ENCODE measurements at places on chromosomes 16 and 17.

- ATAC-seq: no peak
Observed at GRCh38 chr16:58842746-58843145, 108.6 kb upstream of the GOT2 start.

- no peak for ATAC-seq
Observed at GRCh38 chr17:2692781-2693135, 18.8 kb downstream of the CLUH start.

- ATAC-seq: no peak
Observed at GRCh38 chr17:9973669-9974447, 68.8 kb upstream of the RCVRN start.

DNA sequence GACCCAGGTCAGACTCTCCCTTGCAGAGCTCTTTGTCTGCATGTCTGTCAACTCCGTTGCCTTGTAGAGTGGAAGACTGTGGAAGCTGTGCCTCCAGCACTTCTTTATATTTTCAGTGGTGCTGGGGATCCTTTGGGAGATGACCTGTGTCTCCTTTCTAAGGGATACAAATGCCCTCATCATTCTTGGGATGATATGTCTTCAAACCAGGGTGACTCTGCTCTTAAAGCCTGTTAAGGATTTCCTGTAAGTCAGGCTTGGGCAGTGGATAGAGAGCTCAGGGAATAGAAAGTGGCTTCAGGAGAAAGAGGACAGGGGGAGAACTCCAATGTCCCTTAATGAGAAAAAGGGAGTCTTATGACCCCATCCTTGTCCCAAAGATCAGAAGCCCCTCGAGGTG, 1.5 kb downstream of the HOXB3 start:
- no peak for ATAC-seq

GRCh38 chr17:48571826-48572417, 6.2 kb downstream of the HOXB4 start:
- no peak for ATAC-seq

DNA sequence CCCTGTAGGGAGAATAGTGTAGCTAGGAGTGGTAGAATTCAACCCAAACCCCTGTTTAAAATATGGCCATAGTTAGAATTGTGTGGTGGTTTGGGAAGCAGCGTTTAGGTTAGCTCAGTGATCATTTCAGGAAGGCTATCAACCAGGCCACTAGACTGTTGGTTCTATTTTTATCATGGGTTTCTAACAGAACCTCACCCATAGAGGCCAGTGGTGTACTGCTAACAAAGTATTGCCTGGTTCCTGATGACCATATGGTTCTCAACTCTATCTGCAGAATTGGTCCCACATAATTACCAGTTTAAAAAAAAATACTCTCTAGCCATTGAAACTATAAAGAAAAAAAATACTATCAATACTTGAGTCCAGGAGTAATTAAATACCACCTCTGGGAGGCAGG, 70.5 kb upstream of the RASL10B start:
- no peak for ATAC-seq

DNA sequence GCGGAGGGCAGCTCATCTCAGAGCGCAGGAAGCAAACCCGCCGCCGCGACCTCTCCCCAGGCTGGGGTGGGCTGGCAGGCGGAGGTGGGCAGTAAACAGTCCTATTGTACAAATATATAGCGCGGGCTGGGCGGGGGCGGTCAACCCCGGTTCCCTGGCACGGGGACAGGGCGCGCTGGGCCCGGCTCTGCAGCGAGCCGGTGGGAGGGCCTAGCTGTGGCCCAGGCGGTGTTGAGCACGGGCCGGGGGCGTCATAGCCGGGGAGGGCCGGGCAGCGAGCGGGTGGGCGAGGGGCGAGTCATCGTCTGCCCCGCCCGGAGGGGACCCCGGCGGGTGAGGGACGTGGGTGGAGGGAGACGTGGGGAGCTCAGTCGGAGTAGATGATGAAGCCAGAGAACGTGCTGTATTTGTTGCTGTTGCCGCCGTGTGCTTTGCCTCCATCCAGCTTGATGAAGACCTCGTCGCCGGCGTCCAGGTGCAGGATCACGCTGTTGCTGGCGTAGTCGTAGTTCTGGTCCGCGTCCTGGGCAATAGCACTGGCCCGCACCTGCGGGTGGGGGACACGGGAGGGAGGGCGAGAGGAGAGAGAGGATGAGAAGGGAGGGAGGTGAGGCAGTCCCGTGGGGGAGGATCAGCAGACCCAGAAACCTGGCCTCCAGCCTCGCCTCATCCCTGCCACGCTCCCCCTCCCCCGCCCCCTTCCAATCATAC, 8.1 kb downstream of the C1QL1 start:
- no peak for ATAC-seq

GRCh38 chr17:43530288-43531081, 15.7 kb downstream of the ETV4 start:
- ATAC-seq: peak; percentile 26

- ATAC-seq: peak; percentile 50
Observed at GRCh38 chr17:46182961-46183360, 10.3 kb downstream of the KANSL1 start.

DNA sequence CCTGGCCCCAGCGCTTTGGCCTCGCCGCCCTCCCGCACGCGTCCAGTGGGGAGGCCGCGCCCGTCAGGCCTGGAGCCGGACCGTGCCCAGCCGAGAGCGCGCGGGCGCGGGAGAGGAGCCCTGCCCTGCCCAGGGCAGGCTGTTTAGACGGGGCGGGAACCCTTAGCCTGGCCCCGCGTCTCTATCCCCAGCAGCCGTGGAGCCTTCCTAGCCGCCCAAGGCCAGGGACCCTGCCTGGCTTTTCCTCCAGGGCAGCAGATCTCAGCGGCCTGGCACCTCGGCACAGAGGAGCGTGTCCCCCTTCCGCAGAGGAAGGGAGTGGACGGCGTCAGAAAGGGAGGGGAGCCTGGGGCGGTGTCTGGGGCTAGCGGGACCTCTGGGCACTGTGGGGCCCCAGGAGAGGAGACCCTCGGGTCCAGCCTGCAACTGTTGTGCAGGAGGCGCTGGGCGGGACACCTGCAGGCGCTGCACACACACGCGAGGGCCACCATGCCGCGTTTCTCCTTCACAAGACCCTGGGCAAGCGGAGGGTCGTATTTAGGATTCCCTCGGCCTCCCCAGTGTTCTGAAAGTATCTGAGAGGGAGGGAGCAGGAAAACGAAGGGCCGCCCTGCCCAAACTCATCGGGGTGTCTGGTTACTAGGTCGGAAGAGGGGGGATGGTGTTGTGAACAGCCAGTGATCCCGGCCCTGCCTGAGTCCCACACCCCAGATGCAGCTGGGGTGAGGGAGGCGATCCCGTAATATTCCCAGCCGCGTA, 2.3 kb upstream of the NPTX1 start:
- ATAC-seq: no peak

DNA sequence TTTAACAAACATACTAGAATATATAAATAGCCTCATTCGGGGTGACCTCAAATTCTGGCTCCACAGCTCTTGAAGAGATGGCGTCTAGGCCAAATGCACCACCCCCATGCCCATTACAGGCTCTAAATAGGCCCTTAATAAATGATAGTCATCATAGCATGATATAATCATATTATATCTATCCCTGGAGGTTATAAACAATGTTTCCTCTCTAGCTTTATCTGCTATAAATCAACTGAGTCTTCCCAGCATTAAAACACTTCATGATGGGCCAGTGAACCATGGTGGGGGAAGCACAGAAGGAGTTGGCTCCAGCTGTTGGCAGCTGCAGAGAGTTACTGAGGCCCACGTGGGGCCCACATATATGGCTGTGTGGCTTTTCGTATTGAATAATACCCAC, 214.9 kb upstream of the MPHOSPH6 start:
- no peak for ATAC-seq

DNA sequence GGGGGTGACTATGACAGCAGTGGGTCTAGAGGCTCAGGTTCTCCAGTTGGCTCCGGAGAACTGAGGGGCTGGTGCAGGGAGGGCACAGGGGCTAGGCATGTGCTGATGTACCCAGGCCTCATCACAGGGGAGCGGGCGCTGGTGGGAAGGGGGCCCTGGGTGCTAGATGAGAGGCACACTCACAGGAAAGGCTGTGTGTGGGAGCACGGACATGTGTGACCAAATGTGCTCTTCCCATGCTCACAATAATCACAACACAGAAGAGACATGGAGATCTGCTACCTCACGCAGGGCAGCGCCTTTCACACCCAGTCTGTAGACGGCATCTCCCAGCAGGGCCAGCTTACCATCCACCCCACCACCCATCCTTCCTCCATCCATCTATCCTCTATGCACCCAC, 17.4 kb upstream of the RASD1 start:
- no peak for ATAC-seq

DNA sequence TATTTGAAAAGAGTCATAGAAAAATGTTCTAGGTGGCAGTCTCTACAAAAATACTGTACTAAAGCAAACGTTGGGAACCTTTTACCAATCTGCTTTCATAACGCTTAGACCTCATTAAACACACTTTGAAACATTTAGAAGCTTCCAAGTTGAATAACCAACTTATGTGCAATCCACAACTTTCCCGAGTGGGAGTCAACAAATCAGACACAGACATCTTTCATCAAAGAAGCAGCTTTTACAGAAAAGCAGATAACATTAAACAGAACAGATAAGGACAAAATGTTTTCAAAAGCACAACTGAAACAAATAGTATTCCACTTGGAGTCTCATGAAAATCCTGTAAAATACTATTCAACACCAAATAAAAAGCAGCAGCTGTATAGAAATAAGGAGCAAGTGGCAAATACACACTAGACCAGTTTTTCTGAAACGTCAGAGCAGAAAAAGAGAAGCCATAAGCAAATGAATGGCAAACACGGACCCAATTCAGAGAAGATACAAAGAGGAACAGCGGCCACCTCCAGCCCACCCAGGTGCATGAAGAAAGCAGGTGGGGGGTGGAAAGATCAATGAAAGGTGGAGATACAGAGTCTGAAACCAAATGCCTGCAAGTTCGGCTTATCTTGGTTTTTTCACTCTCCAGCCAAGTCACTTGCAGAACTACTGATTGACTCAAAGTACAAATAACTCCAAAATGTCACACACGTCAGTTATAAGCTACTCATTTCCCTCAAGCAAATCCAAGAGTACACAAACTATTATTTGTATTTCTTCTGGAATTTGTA, 18.4 kb upstream of the FBF1 start:
- no peak for ATAC-seq

DNA sequence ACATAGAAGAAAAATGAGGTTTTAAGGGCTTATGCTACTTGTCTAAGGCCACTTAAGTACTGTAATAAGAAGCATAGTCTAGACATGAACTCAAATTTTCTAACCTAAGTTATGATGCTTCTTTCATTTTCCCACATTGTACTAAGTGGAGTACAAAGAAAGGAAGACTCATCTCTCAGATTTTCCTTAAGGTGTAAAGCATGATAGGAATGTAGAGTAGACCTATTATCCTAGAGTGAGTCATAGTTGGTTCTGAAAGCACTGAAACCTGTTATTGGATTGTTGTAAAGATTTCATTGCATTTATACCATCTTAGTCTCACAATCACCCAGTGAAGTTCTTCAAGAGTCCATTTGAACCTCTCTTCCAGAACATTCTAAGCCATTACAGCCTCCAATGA, 343.8 kb downstream of the TOX3 start:
- no peak for ATAC-seq

GRCh38 chr16:69406780-69407331, 17.6 kb upstream of the CYB5B start:
- no peak for ATAC-seq

DNA sequence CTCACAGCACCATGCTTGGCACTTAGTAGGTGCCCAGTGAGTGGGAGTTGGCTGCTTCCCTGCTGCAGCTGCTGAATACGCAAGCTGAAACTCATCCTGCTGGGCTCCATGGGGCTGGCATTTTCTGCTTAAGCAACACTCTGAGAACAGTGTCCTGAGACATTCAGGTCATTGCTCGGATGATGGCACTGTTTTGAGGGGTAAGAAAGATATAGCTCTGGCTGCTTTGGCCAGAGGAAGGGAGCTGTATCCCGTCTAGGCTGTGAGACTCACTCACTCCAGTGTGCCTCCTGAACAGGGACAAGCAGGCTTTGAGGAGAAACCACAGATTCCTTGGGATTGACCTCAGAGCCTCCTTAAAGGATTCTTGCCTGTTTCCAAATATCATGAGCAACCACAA, 120.5 kb downstream of the CLEC16A start:
- ATAC-seq: no peak

GRCh38 chr17:1158879-1159278, 20.9 kb downstream of the ABR start:
- no peak for ATAC-seq

GRCh38 chr17:29555840-29556239, 11.0 kb downstream of the ABHD15 start:
- no peak for ATAC-seq

- no peak for ATAC-seq
Observed at GRCh38 chr17:46925185-46925868, 2.4 kb downstream of the GOSR2 start.

GRCh38 chr16:75627851-75628250, 4.8 kb upstream of the ADAT1 start:
- no peak for ATAC-seq

- no peak for ATAC-seq
Observed at GRCh38 chr17:12599186-12599920, 66.3 kb upstream of the MYOCD start.

- ATAC-seq: no peak
Observed at GRCh38 chr17:6408276-6408675, 26.6 kb downstream of the AIPL1 start.

- no peak for ATAC-seq
Observed at GRCh38 chr16:74219706-74220105, 76.9 kb upstream of the PSMD7 start.

DNA sequence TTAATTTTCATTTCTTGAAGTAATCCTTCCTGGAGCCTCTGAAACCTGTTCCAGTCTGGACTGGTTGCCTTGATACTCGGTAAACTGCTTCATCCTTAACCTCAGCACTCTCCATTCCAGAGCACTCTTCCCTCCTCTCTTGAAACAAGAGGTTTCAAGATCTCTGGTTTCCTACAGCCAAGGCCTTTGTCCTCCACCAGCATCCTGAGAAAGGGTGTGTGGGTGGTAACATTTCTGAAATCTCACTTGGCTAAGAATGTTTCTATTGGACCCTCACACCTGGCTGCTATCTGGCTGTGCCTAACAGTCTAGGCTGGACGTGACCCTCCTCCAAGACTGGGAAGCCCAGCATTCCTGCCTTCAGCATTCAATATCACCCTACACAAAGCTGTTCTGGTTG, 99.7 kb downstream of the CYTH1 start:
- ATAC-seq: no peak

GRCh38 chr16:30030011-30030685, 923 bp downstream of the TLCD3B start:
- no peak for ATAC-seq
